Activated CD4-positive, alpha-beta memory T cell treated with anti-CD3 and anti-CD28 coated beads for 36 hours (primary cell): ENCODE measurements at places on chromosomes 1 and 21.

GRCh38 chr1:7572654-7573152 is 198.4 kb upstream of the VAMP3 start:
- DNase-seq = no peak

DNA sequence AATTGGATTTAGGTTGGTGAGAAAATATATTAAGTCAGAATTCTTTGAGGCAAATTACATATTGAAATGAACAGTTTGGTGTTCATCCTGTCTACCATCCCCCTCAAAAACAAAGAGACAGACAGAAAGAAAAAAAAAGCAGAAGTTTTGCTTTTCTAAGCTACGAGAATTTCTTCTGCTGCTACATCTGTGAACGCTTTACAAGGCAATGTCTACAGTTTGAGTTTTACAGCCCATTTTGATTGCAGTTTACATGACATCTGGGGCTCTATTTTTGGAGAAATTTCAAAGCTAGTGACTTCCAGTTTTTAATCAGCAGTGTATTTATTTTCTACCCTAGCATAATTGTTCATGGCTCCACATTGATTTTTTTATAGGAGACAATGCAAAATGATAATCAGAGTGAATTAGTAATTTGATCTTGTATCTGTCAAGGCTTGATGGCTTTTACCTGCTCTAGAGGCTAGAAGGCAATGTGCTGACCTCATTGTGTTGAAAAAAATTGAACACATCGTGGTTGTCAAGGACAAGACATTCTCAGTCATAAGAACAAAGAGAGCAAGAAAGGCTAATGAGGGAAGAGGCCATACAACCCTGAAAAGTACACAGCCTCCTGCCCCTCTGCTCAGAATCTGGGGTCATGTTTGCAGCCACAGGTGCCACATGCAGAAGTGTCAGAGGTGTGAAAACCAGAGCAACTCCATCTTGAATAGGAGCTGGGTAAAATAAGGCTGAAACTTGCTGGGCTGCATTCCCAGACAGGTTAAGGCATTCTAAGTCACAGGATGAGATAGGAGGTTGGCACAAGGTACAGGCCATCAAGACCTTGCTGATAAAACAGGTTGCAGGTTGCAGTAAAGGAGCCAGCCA is 201.0 kb upstream of the CAMK1G start:
- no peak for DNase-seq

DNA sequence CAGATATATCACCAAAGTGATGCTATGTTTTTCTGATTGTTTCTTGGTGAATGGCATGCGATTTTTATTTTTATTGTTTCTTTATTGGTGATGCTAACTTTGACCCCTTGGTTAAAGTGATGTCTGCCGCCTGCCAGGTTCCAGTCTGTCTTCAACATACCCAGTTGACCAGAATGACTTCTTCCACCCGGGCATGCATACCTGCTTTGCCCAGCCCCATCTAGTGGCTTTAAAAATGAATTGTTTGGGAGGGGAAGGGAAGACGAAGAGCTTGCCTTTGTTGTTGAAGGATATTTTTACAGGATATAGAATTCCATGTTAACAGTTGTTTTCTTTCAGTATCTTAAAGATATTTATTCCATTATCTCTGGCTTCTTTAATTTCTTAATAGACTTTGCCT is 65.1 kb downstream of the ATG4C start:
- no peak for DNase-seq

- DNase-seq = peak; percentile 51
Measured at GRCh38 chr1:20100632-20101355, 18.5 kb downstream of the PLA2G2D start.

DNA sequence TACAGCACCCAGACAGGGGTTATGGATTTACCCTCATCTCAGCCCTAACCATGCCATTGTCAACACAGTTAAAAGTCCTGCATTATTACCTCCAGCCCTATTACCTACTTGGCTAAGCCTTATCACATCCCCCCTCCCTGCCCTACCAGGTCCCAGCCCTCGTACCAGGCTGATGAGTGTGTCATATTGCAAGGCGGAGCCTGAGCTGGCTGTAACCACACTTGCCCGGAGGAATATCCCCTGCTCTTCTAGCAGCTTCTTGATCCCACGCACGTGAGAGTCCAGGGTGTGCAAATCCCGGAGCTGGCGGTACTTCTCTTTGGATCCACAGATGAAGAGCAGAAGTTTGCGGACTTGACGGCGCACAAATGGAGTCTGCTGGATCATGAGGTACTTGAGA is 87.4 kb downstream of the UBR4 start:
- no peak for DNase-seq

GRCh38 chr1:6511056-6511455 is 19.6 kb upstream of the PLEKHG5 start:
- DNase-seq = no peak

- DNase-seq = no peak
Measured at GRCh38 chr1:211703812-211704537, 28.6 kb upstream of the NEK2 start.

DNA sequence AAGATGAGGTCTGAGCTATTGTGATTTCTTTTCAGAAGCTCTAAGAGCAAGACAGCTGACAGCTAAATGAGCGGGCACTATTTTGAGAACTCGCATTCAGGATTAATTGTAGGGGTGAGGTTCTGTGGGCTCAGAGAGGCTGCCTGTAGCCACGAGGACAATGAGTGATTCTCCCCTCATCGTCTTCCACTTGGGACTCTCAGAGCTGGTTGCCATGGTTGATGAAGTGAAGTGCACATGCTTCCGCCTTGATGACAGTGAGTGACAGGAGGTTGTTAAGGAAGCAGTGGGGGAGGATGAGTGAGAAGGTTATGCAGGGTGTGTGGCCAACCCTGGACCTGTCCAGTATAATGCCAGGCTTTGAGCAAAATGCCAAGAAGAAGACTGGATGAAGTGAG is 341.7 kb downstream of the PCP4 start:
- no peak for DNase-seq

GRCh38 chr1:234970401-234970730 is 158.3 kb downstream of the TOMM20 start:
- DNase-seq = no peak

DNA sequence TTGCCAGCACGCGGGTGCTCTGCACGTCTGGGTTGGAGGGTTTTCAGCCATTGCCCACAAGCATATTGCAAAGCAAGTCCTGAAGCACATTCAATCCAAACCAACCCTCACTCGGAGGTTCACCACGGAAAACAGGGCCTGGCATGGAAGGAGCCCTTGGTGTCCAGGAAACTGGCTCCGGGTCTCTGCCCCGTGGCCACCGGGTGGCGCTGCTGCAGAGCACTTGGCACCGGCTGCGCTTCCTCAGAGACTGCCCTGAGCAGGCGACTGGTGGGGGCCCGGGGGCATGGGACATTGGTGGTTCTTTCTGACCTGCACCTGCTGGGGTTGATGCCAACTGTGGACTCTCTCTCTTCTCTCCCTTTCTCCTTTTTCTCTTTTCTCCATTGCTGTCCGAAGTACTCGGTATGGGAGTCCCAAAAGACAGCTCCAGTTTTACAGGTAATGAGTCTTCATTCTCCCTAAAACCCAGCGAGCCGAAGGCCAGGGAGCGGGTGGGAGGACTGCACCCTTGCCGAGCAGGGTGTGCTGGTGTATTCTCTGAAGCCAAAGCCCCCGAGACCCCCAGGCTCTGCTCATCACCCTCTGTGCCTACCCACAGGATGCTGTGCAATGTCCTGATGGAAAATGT is 4.1 kb upstream of the KCNAB2 start:
- peak; percentile 42 for DNase-seq

DNA sequence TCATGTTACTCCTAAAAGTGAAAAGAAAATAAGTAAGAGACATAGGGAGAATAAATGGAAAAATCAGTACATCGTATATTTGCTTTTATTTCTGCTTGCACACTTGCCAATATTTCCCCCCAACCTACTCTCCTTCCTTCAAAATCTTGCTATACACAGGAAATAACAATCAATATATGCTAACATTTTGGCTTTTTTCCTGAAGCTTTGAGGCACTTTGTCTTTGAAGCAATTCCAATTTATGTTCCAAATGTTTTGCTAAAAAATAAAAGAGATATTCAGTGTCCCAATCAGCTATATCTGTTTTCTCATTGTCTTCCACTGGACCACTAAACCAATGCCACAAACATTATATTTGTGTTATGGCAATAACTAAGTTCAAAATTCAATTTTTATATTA is 184.0 kb upstream of the NEGR1 start:
- no peak for DNase-seq

DNA sequence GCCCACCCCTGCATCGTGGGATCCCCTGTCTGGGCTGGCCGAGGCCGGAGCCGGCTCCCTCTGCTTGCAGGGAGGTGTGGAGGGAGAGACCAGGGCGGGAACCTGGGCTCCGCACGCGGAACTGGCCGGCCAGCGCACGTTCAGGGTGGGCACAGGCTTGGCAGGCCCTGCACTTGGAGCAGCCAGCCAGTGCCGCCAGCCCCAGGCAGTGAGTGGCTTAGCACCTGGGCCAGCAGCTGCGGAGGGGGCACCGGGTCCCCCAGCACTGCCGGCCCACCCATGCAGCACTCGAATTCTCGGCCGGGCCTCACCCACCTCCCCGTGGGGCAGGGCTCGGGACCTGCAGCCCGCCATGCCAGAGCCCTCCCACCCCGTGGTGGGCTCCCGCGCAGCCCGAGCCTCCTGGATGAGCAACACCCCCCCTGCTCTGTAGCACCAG is 422.6 kb downstream of the AMY1C start:
- DNase-seq = no peak

GRCh38 chr1:168531615-168532345 is 12.0 kb downstream of the XCL2 start:
- no peak for DNase-seq

DNA sequence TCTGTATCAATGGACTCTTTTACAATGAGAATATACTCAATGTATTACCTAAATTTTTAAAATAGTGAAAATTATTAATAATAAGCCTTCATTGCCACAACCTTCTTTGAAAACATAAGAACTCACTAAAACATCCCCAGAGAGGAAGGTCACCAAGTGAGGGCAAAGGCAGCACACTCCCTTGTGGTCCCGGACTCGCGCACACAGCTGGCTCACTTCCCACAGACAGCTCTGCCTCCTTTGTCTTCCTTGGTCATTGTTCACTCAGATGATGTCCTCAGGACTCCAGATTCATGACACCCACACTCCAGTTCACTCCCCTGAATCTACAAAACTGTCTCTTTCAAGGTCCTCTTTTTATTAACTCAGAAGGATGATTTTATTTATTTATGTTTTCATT is 19.2 kb upstream of the UBR4 start:
- DNase-seq = no peak

- DNase-seq = no peak
Measured at GRCh38 chr1:59674595-59674994, 140.2 kb upstream of the HOOK1 start.

- DNase-seq = no peak
Measured at GRCh38 chr1:48761411-48761810, 15.3 kb downstream of the BEND5 start.

GRCh38 chr1:91278754-91279153 is 125.9 kb downstream of the HFM1 start:
- no peak for DNase-seq

DNA sequence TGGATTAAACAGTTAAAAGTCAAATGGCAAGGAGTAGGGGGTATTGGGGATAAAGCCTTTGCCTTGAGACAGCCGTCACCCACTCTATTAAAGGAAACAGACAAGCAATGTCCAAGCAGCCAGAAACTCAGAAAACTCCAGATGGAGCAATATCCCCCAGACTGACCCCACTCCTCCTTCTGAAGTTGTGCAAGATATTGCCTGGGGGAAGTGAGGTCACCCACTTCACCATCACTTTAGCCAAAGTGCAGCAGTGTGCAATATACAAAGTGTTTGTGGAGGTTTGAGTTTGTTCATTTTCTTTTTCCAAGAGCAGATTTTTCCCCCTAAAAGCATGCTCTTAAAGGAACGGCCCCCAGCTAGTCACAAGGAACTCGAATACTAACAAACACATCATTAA is 125.1 kb downstream of the ETS2 start:
- DNase-seq = no peak

- DNase-seq = peak; percentile 68
Measured at GRCh38 chr1:22048351-22049192, 3.9 kb upstream of the CDC42 start.

DNA sequence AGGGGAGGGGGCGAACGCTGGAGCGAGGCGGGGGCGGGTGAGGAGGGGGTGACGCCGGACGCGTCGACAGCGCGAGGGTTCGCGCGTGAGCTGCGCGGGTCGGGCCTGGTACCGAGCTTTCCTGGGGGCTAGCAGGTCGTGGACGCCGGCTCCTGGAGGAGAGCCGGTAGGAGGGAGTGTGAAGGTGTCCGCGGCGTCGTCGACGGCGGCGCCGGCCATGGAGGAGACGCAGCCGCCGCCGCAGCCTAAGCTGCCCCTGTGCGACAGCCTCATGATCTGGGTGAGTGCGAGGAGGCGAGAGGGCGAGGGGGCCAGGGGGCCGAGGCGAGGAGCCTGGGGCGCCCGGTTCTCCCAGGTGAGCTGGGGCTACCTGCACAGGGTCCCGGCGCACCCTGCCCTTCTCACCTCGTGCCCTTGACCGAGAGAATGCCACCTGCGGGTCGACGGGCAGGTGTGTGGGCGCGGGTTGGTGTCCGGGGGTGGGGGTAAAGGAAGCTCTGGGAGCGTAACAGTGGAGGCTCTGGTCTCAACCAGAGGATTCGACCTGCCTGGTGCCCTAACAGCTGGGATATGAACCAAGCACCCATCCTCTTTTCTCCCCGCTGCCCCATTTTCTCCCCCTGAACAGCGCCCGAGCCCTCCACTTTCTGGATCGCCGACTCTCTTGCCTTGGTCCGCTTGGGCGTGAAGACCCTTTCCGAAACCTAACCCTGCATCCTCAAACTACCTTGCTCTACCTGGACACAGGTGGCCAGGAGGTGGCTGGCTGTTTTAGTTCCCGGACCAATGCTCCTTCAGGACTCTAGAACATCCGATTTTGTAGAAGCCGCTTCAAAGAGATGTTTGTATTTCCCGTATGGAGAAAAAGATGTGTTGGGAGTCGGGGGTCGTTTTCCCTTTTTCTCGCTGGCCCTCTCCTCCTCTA is at the start of gene HOOK1:
Gene HOOK1 (plus strand): TSS at position 49 of the 925 bp plus-strand sequence. CDS start 169 bp downstream, at position 218.
- DNase-seq = no peak

GRCh38 chr1:24659166-24659904 is 16.2 kb downstream of the SRRM1 start:
- no peak for DNase-seq

DNA sequence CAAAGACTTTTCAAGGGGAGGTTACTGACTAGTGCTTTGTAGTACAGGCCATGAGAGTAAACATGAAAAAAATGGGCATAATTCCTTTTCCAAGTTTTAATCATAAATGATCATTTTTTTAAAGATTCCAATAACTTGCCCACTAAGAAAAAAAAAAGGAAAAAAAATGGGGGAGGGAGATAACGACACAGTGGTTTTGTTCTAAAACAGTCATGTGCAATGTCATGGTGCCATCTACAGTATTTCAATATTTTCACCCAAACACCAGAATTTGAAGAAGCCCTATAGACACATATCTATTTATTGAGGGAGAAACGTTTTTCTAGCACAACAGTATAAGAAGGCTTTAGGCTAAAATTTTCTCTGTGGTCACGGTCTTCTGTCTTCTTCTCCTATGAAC is 250.2 kb downstream of the LTN1 start:
- DNase-seq = no peak

DNA sequence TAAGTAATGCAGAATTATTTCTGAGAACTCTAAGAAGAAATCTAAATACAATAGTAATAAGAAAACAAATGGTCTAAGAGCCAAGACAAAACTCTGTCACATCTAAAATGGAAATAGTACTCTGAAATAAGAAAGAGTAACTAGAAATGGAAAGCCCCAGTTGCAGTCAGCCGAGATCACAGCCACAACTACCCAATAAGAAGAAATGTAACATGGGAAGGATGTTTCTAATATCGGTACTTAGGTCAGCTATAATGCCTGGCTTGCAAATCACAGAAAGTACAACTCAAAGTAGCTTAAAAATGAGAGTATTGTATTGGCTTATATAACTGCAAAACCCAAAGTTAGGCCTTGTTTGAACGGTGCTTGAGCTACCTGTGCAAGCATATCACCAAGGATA is 58.6 kb upstream of the USP25 start:
- no peak for DNase-seq
